Amniotic epithelial cell (primary cell): ENCODE measurements at places on chromosomes 6 and 20.

- no peak for DNase-seq
Observed at GRCh38 chr20:8423482-8423881, 291.4 kb downstream of the PLCB1 start.

DNA sequence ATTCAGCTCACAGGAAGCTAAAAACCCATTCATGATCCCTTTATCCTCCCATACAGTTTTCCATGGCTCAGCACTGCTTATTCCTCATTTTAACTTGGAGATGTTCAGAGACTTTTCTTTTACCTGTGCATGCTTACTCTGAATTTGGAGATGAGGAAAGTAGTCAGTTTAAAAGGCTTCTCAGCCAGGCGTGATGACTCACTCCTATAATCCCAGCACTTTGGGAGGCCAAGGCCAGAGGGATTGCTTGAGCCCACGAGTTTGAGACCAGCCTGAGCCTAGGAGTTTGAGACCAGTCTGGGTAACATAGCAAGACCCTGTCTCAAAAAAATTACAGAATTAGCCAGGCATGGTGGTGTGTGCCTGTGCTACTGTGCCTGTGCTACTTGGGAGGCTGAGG lies 30.3 kb upstream of the TMEM217 start:
- peak; percentile 33 for DNase-seq

- peak; percentile 58 for DNase-seq
Observed at GRCh38 chr20:50995506-50995905, 27.4 kb downstream of the KCNG1 start.

DNA sequence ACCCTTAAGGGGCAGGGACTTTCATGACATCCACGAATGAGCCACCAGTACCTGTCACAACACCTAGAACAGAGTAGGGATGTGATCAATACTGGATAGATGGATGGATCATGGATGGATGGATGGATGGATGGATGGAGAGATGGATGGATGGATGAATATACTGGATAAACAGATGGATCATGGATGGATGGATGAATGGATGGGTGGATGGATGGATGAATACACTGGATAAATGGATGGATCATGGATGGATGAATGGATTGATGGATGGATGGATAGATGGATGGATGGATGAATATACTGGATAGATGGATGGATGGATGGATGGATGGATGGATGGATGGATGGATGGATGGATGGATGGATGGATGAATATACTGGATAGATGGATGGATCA lies 73.0 kb downstream of the PKHD1 start:
- no peak for DNase-seq

DNA sequence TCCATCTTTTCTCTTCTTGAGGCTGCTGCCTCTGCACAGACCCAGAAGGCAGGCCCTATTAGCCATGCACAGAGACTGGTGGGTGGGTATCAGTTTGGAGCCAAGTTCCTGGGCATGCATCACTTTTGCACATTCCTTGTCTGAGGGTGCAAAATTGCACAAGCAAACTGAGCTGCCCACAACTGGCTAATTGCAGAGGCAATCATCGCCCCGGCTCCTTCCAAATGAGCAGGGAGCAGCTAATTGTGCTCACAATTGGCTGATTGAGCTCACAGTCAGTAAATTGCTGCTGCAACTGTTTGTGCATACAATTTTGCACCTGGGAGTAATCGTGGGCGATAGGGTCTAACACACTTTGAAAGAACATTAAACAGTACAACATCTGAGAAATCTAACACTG lies 511.4 kb downstream of the DHX35 start:
- no peak for DNase-seq

DNA sequence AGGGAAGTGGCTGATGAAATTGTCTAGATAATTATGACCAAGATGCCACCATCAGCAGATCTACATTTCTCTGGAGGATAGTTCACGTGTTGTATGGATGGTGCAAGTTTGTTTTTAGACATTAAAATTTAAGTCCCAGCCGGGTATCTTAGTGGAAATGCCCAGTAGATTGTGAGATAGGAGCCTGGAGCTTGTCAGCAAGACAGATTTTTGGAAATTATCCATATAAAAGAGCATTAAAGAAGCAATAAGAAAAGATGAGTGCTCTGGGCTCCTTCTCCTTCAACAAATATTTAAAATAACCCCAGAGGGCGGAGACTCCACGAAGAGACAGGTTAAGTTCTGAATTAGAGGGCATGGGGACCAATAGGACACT lies 47.6 kb upstream of the SMLR1 start:
- DNase-seq, result peak; percentile 69

DNA sequence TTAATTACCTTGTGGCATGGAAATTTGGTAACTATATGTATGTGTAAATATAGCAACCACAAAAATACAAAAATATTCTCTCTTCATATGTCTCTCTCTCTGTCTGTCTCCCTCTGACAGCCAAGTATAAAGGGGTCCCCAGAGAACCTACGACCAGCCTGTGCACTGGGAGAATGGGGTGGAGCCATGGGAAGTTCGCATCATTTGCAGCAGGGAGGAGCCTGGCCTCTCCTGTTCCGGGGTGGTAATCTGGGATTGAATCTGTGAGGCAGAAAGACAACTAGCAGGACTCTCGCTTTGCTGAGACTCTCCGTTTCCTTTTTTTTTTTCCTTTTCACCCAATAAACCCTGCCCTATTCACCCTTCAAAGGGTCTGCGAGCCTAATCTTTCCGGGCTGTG lies 1109.1 kb downstream of the HACE1 start:
- no peak for DNase-seq

- peak; percentile 27 for DNase-seq
Observed at GRCh38 chr6:337805-338368, 45.6 kb downstream of the DUSP22 start.

DNA sequence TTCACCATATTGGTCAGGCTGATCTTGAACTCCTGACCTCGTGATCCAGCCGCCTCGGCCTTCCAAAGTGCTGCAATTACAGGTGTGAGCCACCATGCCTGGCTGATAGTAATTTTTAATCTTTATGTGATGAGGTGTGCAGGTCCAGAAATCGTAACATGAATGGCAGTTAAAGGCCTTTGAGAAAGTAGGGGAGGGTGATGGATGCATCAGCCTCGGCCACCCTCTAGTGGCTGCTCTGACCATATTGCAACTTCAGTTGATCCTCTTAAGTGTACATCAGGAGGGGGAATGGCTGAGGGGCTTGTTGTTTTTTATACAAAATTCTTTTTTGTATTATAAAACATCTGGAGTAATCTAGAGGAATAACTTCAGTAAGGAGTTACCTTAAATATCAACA lies 193.0 kb downstream of the ZFAND3 start:
- peak; percentile 64 for DNase-seq

DNA sequence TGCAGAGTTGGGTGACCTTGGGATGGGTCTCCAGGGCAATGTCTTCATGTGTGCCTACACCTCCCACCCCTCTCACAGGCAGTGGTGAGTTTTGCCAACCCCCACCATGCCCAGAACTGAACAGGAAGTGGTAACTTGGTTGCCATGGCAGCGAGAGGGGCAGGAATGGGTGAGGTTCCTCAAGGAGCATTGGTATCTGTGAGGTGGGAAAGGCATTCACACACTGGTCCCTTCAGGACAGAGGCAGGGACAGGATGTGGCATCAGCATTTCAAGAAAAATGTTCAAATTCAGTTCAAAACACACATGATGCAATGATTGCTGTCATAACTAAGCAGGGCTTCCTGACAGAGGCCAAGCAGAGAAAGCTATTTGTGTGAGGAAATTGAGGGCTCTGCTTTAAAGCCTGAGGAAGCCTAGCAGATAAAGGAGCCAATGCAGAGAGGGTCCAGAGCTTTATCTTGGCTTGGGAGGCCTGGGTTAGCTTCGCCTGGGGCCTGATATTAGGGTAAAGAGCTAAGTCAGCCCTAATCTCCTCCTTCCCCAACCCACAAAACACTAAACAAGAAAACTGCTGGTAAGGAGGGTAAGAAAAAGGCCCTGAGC lies 551 bp downstream of the TREML2 start:
- peak; percentile 36 for DNase-seq

DNA sequence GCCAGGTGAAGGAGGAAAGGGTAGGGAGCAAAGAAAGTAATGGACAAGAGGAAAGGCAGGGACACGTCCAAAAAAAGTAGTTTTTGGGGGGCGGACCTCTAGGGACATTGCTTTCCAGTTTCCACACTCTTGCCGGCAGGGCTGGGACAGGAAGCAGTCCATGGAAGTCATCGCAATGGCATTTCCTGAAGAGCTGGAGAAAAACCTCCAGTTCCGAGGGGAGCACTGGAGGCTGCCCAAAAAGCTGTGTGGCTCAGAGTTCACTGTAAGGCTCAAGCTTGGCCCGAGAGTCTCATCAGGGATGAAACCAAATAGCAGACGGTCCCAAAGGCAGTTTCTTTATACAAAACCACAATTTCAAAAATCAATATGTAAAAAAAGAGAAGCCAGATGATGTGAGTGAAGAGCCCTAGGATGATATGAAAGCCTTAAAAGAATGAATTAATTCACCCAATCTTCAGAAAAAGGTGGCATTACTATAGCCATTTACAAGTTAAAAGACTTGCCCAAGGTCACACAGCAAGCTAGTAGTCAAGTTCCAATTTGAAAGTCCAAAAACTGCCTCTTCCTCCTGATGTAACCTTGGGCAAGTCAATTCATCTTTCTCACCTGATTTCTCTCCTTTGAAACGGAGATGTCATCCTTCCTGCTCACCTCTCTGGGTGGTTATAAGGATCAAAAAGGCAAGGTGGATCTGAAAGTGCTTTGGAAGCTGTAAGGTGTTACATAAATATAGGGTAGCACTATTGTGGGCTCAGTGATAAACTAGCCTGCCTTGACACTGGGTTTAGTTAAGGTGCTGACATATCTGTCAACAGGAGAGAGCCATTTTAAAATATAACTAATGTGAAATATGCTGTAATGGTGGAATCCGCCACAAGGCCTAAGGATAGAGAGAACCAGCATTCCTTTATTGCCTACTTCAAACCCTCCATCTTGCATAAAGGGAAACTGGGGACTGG lies 9.1 kb downstream of the BCL2L1 start:
- peak; percentile 71 for DNase-seq
